Activated effector memory CD4-positive, alpha-beta T cell treated with anti-CD3 and anti-CD28 coated beads, Interleukin-2, amount 50 U/mL, for 16 hours (primary cell): ENCODE measurements at places on chromosomes 7 and 10.

DNA sequence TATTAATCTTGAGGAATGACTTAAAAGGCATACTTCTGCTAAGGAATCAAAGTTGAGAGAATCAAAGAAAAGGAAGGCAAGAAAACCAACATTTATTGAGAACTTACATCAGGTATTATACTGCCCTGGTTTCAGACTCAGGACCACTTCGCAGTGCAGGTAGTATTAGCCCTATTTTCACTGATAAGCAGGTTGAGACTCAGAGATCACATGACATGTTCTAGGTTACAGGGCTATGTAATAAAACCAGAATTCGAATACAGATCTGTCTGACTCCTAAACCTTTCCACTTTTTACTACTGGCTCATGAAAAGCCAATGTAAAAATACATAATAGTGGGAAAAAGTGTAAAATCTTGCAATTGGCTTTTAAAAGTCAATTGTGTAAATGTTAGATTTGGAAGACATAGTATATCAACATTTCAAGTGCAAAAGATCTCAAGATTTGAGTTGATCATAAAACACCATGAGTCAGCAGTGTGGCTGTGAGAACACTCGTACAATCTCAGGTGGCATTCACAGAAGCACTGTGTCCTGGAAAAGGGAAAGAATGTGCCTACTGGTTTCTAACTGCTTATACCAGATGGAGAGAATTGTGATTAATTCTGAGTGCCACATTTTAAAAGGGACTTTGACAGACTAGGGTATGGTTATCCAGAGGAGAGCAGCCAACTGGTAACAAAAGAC lies 195.8 kb upstream of the MKLN1 start:
- no peak for DNase-seq

DNA sequence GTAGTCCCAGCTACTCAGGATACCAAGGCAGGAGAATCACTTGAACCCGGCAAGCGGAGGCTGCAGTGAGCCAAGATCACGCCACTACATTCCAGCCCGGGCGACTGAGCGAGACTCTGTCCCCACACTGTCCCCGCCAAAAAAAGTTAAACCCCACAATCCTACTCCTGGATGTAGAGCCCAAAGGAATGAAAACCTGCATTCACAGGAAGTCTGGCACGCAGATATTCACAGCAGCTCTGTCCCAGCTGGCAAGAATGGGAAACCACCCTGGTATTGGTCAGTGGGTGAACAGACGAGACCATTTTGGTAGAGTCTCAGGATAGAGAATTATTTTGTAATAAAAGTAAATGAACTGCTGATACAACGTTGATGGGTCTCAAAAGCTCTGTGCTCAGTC lies 225.2 kb downstream of the MAD1L1 start:
- peak; percentile 30 for DNase-seq

DNA sequence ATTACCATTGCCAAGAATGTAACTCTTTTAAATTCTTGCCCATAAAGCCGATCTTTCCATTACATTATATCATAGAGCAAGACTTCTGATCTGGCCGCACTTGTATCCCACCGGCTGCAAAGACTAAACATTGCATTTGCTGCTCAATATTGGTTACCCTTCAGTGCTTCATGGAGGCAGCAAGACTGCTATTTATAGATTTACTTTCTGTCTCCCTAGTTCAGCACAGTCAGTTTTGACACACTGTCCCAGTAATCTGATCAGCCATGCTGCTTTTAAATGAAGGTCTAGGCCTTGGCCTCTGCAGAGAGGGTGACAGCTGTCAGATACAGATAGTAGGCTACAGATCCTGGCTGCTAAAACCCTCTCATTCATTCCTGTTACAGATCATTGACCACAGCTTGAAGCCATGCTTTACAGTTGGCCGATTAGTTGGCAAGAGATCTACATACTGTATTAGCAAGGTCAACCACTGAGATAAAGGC lies 562.6 kb upstream of the GALNT17 start:
- DNase-seq, result no peak

DNA sequence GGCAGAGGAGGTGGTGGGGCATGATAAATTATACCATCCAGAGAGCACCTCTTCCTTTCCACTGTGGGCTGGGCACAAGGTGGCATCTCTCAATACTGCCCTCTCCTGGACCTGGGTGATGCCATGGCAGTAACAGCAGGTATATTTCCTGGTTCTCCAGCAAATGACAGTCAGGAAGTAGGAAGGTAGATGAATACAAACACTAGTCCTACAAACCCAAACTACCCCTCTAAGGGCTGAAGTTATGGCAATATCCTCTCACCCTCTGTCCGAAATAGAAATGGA lies 1004.9 kb downstream of the KCNMA1 start:
- DNase-seq, result no peak

DNA sequence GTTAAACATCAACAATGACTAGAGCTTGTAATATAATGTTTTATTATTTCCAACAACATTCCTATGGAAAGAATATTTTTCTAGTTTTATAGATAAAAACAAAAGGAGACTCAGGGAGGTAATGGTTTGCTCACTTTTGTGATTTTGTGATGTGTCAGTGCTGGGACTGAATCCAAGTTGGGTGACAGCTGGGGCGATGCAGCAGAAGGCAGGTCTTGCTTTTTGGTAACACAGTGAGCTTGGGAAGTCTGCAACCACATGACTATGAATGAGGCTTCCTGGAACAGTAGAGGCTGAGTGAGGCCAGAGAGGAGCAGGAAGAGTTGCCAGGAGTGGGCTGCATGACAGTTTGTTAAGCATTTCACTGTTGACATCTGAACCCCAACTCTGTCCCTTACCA lies 4.9 kb upstream of the YKT6 start:
- peak; percentile 10 for DNase-seq

DNA sequence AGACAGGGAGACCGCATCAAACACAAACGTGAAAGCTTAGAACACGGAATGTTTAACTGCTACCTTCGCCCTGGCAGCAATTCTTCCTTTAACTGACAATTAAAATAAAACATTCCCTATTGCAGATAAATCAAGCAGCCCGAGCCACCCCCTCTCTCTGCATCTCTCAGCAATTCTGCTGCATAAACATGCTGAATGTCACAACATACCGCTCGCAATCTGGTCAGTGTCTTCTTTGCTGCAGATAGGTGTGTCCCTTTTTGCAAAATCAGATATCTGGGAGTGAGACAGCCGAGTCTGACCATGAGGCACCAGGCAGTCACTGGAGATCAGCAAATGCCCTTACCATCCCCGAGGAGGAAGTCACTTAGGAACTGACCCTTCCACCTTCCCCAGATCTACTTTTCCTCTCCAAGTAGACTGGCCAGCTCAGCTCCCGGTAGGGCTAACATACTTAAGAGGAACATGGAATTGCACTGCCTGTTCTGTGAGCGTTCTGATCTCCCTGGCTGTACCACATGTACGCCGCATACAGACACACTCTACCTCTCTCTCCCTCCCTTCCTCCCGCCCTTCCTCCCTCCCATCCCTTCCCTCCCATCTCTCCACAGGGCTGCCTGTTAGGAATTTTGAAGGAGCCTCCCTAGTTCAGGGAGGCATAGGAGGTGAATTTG lies at the start of gene FRMD4A:
Gene FRMD4A (minus strand): TSS at position 537 of the 674 bp plus-strand sequence.
- no peak for DNase-seq

- DNase-seq, result no peak
Observed at GRCh38 chr7:31729195-31729804, 42.3 kb downstream of the PPP1R17 start.

GRCh38 chr7:96501318-96501717 lies 179.4 kb upstream of the SLC25A13 start:
- no peak for DNase-seq

- no peak for DNase-seq
Observed at GRCh38 chr10:104867966-104868598, 227.0 kb downstream of the SORCS3 start.

- no peak for DNase-seq
Observed at GRCh38 chr7:156793334-156793733, 99.6 kb downstream of the LMBR1 start.

- DNase-seq, result no peak
Observed at GRCh38 chr7:29208410-29209250, 14.1 kb downstream of the CHN2 start.

DNA sequence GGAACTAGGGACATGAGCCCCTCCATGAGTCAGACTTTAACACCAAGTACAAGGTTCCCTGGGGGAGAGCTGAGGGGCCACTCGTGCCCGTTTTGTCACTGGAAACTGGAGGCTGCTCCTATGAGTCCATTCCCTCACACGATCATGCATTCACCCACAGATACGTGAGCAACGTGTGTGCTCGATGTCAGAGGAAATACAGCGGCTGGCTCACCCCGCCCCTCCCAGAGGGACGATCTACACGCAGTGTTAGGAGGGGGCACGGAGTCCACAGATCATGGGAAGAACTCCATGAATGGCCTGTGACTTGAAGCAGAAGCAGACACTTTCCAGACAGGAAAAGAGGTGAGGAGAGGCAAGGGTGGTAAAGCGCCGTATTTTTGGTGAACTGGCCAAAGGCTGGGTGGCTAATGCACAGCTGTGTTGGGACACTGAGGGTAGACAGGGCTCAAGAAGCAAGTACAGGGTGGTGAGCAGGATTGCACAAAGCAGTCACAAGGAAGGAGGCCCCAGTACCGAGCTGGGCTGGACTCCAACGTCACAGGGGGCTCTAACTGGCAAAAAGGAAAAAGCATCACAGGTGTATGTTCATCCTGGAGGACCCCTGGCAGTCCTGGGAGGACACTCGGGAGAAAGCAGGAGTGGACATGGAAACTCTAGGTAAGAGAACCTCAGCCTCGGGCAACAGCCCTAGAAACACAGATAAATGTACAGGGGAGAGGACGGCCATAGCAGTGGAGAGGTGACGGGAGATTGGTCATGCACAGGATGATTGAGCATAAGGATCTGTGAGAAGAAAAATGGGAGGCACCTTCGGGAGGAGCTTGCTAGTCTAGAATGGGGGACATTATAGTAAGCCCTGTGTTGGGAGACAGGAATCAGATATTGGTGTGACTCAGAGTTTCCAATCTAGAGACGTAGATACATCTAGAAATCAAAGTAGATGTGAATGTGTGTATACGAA lies 41.2 kb downstream of the TNS3 start:
- DNase-seq, result no peak

DNA sequence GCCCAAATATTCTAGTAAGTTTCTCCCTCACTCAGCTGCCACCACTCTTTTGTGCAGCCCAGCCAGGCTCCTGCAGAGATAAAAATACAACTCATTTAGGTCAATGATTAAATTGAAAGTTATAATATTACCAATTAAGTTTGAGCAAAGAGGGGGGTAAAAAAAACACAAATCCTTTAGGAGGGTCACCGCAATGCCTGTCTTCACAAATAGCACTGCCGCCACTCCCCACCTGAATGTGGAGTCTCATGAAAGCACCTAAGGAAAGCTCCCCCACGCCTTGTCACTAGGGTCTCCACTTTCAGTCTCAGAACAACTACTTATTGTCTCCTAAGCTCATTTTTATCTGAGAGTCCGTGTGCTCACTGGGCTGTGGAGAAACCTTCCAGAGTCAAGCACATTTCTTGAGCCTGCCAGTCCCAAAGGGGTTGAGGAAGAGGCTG lies 148.7 kb downstream of the FGFR2 start:
- DNase-seq, result no peak

DNA sequence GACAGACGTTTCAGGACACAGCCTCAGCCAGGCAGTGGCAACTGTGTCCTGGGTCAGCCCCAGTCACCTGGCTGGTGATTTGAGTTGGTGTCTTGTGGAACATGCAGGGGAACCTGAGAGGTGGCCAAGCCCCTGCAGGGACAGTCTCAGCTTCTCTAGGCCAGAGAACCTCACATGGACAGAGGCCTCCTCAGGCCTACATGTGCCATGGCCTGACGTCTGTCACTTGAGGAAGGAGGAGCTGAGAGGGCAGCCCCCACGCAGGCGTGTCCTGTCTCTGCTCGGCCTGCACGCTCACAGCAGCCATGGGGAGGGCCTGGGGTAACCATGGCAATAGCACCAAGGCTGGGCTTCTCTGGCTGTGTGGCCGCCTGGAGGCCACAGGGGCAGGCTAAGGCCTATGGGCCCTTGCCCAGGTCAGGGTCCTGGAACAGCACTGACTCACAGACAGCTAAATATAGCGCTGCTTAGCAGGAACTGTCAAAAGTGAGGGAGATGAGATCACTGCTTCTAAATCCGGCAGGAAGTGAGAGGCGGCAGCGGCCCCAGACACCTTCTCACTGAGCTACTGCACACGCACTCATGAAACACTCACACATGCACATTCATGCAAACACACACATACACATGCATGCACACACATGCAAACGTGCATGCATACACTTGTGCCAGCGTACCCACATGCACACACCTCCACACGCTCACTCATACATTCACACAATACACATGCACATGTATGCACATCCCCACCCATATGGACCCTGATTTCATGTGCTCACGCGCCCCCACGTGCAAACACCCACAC lies 57.0 kb downstream of the YKT6 start:
- peak; percentile 89 for DNase-seq

GRCh38 chr10:119539359-119539825 lies 3.1 kb downstream of the RGS10 start:
- peak; percentile 66 for DNase-seq

GRCh38 chr10:124313374-124313773 lies 105.3 kb downstream of the OAT start:
- no peak for DNase-seq

- DNase-seq, result no peak
Observed at GRCh38 chr7:12712236-12712635, 24.8 kb downstream of the ARL4A start.

- DNase-seq, result no peak
Observed at GRCh38 chr7:88928276-88928675, 132.7 kb upstream of the TEX47 start.

DNA sequence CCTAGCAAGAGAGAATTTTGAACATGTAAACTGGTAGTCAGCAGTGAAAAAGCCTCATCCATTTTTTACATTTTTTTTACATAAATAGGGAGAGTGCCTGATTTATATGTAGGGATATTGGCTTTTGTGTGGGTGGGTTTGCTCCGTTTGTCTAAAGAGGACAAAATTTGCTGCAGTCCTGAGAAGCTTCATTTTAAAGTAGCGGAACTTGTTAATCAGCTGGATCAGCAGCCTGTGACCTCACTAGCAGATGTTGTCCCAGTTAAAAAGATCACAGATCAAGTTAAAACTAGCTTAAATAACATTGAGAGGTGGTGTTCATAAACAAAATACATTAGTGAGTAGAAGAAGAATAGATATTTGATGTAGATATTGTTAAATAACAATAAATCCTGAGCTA lies 2.6 kb downstream of the ATRNL1 start:
- no peak for DNase-seq

GRCh38 chr7:33614357-33615117 lies 290.8 kb upstream of the BMPER start:
- DNase-seq, result no peak
